ENCODE measurements at places on chromosomes 7 and 10. TPM values are rescaled to one million over a fixed set of nuclear protein-coding genes. Genes with fewer than 3 reads are reported as not detected.
A peak's percentile ranks its signal among the peaks of the same experiment; 100 is the strongest.

The CCNJ gene
- 3.4 TPM for total RNA-seq

The TMEM139 gene
- total RNA-seq: 6.9 TPM

DNA sequence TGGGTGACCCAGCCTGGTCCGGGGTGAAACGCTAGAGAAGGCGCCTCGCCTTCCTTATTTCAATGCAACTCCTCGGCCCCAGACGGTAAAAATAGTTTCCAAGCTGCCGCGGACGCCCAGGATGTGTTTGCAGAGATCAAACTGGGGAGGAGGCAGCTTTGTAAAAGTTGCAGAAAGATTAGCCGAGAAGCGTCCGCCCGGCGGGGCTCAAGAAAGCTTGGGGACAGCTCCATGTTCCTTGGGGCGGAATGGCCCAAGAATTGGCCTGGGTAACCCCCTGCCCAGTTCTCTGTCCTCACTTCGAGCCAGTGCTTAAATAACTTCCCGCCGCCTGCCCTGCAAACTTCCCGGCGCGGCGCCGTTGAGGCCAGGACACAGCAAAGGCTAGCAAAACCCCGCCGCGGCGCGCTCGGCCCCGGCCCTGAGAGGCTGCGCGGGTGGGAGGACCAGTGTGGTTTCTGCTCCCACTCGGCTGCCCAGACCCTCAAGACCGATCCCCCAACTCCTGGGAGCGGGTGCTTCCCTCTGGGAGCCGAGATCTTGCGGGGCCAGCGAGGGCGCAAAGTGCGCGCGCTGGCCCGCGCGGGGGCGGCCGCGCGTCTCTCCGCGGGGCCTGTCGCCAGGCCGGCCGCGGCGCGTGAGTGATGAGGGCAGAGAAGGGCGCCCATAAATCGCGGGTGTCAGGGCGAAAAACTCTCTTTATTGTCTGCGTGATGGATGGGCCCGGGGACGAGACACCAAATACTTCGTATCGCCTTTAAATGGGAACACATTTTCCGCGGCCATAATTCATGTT is 6.3 kb upstream of the ZNF503 start:
- no peak for DNase-seq

DNA sequence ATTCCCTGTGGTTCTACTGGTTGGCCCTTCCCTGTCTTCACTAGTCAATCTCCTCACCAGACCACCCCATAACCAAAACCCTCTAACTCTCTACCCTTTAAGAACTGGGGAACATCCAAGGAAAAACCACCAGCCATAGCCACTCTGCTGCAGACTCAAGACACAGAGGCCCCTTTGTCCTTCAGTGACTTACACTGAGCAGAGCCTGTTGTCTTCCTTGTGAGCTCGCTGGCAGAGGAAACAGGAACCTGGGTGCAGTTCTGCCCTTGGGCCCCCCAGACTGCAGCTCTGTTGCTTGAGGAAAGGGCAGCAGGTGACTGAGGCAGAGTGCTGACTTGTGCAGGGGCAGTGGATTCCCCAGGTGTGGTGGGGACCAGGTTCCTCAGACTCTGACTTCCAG is 30.6 kb downstream of the ZC3HAV1 start:
- DNase-seq: no peak

The ARMC3 gene
- total RNA-seq: 0.38 TPM

- no peak for DNase-seq
These were observed 124.6 kb upstream of the SEC61G start for GRCh38 chr7:54883576-54883975.

The WASHC2A gene
- 28.4 TPM for total RNA-seq

The NUTM2B gene
- 1.3 TPM for total RNA-seq

GRCh38 chr7:18278316-18278715 is 217.2 kb upstream of the HDAC9 start:
- no peak for DNase-seq

GRCh38 chr10:59752278-59752940 is 846 bp downstream of the MRLN start:
- no peak for DNase-seq

- no peak for DNase-seq
These were observed 713.1 kb downstream of the GATA3 start for GRCh38 chr10:8767591-8767990.

DNA sequence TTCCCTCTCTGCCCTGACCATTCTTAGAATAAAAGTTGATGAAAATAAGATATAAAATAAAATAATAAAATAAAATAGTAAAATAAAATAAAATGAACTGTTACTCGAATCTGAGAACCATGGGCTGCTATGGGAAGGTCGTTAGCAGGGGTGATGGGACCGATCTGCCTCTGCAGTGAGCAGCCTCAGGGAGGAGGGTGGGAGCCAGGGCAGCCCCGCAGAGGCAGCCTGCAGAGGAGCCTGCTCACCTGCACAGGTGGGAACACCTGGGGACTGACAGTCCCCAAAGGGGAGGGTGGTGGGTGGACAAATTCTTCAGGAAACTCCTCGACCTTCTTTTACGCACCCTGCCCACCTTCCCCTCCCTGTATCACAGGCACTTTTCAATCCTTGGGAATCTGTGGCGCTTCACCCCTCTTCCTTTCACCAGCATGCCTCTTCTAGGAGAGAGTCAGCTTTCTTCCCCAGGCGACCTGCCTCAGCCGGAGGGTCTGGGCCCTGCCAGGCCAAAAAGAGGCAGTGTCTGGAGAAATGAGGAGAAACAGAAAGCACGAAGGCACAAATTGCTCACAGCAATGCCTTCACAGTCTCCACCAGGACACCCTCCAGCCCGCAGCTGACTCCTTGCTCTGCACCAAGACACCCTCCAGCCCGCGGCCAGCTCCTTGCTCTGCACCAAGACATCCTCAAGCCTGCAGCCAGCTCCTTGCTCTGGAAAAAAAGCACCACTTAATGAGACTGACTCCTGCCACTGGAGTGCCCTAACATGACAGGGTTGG is 368.4 kb upstream of the SHH start:
- DNase-seq: no peak

GRCh38 chr10:31584098-31584631 is 265.1 kb downstream of the ZEB1 start:
- no peak for DNase-seq

DNA sequence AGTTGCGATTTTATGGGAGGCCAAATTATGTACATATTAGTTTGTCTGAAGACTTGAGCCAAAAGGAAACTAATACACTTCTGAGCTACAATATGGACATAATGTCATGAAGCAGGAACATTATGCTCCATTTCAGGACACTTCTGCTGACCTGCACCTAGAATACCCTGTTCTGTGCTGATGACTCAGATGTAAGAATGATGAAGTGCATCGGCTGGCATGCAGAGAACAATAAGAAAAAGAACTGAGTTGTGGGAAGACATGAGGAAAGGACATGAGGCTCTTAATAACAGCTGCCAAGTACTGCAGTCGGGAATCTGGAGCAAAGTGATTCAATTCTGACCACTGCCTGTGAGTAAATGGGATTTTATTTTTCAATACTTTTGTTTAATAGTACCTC is 192.9 kb upstream of the VSTM2A start:
- no peak for DNase-seq

The AKR1C8 gene
- 0.86 TPM for total RNA-seq

DNA sequence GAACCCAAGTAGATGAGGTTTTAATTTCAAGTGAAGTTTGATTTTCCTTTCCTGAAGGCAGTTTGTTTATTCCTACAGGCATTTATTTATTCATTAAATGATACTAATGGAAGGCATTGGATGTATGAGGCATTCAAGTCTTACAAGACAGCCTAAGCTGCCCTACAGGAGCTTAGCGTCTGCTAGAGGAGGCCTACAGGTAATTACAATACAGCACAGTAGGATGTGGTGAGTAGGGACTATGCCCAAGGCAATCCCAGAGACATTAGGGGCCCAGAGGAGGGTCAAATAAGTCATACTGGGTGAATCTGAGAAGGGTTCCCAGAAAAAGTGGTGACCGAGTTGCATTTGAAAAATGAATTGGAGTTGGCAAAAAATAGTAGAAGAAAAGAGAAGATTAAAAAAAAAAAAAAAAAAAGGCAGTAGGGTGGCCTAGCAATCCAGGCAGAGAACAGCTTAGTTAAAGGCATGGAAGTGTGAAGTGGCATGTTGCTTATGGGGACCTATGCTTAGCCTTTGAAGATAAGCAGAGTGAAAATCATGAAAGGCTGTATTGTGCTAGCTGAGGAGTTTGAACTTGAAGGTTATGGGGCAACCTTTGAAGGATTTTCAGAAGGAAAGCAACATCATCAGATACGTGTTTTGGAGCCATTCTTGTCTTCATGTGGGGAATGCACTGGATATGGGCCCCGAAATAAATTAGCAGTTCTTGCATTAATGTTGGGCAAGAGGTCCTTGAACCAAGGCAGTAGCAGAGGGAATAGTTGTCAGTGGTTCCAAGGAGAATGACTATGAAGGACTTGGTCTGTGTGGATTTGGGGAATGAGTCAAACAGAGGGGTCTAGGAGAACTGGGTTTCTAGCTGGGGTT is 65.5 kb downstream of the SNX10 start:
- no peak for DNase-seq

The SLC26A3 gene
- not detected for total RNA-seq

- no peak for DNase-seq
These were observed 358.6 kb downstream of the PAXIP1 start for GRCh38 chr7:154644366-154644765.

DNA sequence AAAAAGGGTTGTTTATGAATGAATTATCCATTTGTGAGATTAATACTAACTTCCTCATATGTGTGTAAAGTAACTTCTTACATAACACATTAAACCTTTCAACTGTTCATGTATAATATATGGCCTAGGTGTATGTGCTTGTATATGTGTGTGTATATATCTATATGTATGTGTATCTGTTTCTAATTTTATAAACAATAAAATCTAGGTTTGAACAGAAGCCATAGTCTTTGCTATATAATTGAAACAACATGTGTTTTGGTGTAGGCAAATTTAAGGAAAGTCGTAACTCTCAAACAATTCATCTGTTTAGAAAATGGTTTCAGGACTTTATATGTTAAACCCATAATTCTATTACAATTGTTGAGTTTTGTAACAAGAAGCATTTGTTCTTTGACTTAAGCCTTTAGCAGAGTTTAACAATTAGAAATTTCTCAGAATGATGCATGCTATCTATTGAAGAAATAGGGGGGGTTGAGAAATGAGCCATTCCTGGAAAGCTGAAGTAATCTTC is 103.3 kb downstream of the BBS9 start:
- DNase-seq: no peak

The TOMM7 gene
- total RNA-seq: 318 TPM

DNA sequence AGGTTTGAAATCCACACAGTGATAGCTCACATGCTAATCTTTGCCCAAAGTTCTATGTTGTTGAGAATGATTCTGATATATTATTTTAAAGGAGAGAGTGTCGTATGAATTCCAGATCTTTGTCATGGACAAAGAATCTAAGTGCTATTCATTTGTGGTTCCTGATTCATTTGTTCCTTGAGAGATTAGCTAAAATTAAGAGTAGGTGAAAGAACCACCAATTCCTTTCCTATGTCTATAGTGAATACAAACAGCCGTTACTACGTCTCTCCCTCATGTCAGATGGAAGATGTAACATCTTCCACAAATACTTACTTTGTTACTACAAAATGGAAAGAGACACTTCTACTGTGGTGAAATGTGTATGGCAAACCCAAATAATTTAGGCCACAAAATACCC is 3.3 kb upstream of the PLXDC2 start:
- no peak for DNase-seq

The WDFY4 gene
- 1.5 TPM for total RNA-seq

- no peak for DNase-seq
These were observed 41.8 kb upstream of the ZNF488 start for GRCh38 chr10:47425813-47426419.

DNA sequence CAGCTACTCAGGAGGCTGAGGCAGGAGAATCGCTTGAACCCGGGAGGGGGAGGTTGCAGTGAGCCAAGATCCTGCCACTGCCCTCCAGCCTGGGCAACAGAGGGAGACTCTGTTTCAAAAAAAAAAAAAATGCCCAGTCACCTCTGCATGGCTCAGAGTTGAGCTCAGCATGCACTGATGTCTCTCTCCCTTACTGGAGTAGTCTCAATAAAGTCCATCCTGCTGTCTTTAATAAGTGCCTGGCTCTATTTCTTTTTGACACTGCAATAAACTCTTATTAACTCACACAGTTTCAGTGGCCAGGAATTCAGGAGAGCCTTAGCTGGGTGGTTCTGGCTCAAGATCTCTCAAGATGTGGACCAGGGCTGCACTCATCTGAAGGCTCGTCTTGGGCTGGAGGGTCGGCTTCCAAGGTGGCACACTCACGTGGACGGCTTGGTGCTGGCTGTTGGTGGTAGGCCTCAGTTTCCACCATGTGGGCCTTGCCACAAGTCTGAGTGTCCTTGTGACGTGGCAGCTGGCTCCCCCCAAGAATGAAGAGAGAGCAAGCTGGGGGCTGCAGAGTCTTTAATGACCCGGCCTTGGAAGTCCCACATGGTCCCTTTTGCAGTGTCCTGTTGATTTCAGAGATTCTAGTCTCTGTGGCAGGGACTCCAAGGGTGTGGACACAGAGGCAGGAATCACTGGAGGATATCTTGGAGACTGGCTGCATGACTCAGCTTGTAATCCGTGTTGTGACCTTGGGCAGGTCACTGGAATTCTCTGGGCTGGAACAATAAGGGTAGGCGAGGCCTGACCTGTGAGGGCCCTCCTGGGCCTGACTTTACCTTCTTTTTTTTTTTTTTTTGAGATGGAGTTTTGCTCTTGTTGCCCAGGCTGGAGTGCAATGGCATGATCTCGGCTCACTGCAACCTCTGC is 85.9 kb upstream of the KMT2C start:
- DNase-seq: no peak

- no peak for DNase-seq
These were observed 25.9 kb downstream of the VAX1 start for GRCh38 chr10:117112220-117112619.

GRCh38 chr10:86655173-86655540 is 810 bp downstream of the OPN4 start:
- DNase-seq: peak; percentile 71

The NRBF2 gene
- total RNA-seq: 12.0 TPM

DNA sequence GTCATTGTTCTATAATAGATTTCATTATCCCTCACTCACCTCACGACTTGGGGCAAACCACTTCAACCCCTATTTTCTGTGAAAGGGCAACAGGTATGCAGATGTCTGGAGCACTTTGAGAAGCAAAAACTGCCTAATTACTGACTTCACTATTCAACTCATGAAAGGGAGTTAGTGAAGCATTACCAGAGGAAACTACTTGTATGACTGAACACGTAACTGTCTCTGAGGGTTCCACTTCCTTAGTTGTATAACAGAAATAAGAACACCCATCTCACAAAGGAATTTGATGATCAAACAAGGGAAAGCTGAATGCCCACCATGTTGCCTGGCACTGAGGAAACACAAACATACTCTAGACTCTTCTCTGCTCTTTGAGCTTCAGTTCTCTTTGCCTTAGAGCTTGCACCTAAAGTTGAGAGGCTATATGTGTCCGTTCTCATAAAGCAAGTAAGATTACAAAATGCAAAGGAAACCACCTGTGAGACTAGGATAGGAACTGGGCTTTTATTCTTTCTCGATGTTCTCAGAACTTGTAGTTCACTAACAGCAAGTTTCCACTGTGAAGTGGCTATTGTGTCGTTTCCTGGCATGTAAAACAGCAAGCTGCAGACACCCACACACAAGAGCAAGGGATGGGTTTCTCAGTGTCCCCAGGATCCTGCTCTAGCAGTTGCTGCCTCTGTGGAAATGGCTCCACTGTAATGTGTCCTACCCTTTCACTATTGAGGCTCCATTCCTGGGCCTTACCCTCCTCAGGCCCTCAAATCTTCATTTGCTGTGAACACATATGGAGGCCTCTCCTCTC is 2.6 kb downstream of the TMEM243 start:
- DNase-seq: no peak

- no peak for DNase-seq
These were observed 768 bp downstream of the CHCHD2 start for GRCh38 chr7:56105508-56105907.

The WDR11 gene
- total RNA-seq: 19.6 TPM

Measured in cardiac septum (tissue), 1 donor.